ENCODE measurements at places on chromosomes 6 and 20.

DNA sequence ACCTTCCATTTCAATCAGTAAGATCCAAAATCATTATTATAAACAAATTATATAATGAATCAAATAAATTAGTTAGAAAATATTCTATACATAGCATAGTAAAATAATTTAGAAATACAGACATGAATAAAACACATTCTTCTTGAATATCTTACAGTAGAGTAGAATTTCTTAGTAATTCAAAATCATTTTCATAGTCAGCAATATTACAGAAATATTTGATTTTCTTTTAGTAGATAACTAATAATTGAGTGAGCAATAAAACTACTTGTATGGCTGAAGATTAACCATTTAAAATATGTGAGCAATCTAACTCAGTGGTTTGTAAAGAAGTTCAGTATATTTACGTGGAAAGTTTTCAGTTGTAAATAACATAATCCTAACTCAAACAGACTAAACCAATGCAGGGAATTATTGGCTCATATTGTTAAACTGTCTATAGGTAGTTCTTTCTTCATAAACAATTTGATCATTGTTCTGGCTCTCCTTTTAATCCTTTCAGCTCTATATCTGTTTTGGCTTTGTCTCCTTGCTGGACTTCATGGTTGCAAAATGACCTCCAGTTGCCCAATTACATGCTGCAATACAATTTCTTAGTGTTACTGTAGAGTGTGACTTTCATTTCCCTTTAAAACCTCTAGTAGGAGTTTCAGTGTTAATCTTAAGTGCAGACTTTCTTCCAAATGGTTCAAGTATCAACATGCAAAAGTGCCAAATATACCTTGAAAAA is 307.5 kb downstream of the EYS start:
- DNase-seq: no peak

DNA sequence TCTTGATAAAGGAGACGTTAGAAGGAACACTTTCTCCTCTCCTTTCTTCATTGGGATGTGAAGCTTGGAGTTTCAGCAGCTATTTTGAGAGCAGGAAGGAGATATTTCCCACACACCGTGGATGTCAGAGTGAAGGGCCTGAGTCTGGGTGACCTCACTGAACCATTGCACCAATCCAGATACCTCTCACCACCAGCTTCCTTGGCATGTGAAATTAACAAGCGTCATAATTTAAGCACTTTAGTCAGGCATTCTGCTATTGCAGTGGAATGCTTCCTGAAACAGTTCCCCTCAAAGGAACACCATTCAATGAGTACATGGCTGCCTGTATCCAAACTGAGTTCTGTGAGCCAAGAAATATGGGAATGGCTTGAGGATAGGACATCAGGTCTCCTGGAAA is 83.7 kb downstream of the CHMP4B start:
- DNase-seq: peak; percentile 44

DNA sequence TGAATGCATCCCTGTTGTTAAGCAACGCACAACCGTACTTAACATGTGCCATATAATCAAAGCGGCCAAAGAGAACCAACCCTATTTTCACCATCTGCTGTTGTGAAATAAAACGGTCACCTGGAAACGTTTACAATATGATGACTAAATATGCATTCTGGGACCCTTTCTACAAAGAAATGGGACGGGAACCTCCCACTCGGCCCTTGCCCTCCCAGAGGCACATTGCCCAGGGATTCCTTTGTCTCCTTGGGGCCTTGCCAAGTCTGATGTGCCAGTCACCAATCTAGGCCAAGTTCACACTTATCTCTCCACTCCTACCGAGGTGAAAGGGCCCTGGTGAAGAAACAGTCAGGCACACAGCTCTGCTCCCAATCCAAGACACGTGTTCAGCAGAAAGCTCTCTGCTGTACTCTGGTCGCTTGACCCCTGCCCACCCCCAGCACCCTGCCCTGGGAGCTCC is 427.4 kb upstream of the JARID2 start:
- DNase-seq: no peak

GRCh38 chr20:33518071-33518470 is 28.2 kb downstream of the CBFA2T2 start:
- peak; percentile 79 for DNase-seq

- DNase-seq: no peak
These were observed 295.2 kb downstream of the CDH26 start for GRCh38 chr20:60253471-60253870.

DNA sequence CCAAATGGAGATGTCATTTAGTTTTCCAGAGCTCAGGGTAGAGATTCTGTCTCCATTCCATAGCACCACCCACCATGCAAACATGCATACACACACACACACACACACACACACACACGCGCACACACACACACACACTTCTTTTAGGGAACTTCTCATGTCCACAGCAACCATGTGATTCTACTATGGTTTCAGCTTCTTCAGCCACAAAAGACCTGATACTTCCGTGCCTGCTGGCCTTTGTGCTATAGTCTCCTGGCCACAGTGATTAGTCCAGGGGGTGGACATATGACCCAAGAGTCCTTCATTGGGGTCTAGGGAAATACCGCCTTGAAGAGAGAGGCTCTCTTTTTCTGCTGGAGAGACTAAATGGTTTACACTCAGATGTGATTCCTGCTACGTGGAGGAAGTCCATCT is 53.5 kb downstream of the CARMIL1 start:
- no peak for DNase-seq

GRCh38 chr20:57960803-57961575 is 251.2 kb upstream of the PMEPA1 start:
- DNase-seq: no peak

DNA sequence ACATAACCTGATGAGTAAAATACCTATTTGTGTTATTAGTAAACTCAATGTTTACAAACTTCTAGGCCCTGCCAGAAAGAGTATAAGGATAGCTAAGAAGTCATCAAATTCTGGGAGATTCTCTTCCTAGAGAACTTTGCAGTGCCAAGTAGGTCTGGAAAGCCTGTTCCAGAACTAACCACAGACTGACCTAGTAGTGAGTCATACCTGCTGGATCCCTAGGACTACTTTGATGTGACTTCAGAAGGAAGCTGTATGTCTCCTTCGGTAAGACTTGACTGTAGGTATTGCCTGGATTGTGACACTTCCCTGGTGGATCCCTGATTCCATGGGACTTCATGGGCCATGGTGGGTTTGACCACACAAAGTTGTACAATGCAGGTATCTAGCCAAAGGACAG is 131.7 kb downstream of the DNAH8 start:
- peak; percentile 10 for DNase-seq

DNA sequence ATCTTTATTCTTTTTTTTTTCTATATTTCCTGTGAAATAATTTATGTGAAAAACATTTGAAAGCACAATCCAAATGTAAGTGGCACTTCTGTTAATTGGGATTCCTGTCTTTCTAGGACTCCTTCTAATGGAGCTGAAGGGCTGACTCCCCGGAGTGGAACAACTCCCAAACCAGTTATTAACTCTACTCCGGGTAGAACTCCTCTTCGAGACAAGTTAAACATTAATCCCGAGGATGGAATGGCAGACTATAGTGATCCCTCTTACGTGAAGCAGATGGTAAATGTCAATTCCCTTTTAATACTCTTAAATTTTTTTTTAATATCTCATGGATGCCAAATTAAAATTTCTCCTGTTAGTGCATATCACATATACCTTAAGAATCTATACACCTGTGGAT is 35.0 kb downstream of the CDC5L start:
- DNase-seq: no peak

- no peak for DNase-seq
These were observed 31.4 kb upstream of the TMEM14A start for GRCh38 chr6:52639493-52639892.

DNA sequence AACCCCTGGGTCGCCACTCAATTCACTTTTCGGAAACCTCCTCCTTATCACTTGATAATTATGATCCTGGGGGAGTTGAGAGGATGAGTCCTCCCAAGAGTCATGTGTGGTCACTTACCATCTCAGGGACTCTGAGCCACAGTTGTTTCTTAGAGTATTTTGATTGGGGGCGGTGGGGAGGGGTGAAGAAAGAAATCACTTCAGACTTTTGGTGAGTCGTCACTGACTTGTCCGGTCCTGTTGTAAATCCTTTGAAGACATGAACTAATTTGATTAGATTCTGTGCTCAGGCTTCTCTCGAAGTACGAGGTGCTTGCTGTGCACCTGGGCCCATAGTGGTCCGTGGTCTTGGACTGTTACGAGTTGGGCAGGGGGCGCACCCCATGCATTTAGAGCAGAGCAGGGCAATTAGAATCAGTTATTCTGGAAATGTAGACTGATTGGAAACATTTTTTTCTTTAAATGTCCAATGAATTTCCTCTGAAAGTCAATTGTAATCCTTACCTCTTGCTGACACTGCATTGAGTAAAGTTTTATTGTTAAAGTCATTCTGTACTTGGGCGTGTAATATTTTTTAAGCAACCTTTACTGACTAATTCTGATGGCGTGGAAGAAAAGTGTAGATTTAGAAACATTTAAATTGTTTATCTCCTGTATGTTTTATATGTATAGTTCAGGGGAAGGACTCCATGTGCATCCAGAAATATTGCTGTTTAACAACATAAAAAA is 173.4 kb downstream of the SLC16A10 start:
- peak; percentile 47 for DNase-seq

GRCh38 chr20:33119725-33120720 is 40.6 kb downstream of the BPIFB4 start:
- DNase-seq: peak; percentile 11

DNA sequence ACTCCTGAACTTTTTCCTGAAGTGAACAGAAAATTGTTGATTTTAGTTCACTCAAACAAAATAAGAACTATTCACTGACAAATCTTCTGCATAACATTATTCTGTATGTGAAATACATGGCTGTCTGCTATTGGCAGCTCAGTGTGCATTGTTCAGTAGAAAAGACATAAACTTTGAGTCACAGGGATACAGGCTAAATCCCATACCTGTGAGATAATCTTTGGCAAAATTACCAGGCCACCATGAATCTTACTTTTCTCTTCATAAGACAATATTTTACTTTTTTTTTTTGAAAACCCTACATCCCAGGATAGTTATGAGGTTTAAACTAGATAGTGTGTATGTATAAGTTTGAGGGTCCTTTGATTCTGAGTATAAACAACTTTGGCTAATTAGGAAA is 224.8 kb downstream of the GRM1 start:
- no peak for DNase-seq

DNA sequence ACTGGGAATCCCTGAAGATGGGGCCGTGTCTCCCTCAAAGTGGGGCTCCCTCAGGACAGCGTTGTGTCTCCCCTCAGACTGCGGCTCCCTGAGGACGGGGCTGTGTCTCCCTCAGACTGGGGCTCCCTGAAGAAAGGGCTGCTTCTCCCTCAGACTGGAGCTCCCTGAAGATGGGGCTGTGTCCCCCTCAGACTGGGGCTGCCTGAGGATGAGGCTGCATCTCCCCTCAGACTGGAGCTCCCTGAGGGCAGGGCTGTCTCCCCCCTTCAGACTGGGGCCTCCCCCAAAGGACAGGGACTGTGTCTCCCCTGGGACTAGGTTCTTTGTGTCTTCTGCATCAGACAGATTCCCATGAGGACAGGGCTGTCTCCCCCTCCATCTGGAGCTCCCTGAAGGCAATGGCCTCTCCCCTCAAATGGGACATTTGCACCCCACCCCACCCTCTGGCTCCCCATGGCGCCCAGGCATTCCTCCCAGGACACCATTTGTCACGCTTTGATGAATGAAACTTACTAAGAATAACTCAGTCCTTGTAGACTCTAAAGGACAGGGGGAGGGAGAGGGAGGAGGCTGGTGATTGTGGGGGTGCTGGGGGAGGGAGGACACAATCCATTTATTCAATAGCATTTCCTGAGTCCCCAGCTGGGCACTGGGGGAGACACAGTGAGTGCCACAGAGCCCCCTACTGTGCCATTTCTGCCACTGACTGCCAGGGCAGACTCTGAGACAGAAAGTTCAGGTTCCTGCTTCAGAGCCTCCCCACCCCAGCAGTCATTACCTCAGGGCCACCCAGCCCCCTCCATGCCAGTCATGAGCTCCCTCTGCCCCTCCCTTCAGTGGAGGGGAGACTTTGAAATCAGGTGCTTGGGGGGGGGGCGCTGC is 122.4 kb downstream of the MRPL14 start:
- peak; percentile 80 for DNase-seq

DNA sequence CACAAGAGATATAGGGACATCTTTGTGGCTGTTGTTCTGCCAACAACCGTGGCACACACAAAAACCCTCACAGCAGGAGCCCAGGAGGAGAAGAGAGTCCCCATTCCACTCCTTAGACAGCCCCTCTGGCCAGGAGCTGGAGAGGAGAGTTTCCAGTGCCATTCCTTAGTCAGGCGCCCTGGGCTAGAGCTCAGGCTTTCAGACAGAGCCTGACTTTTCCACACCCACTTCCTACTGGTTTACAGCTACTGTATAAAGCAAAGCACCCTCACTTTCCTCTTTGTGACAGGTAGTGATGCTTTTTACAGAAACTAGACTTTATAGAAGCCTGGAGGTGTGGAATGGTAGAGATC is 145.9 kb downstream of the SYCP2 start:
- no peak for DNase-seq

GRCh38 chr20:40962733-40963504 is 65.7 kb upstream of the TOP1 start:
- peak; percentile 53 for DNase-seq

- no peak for DNase-seq
These were observed 199.4 kb upstream of the ARID1B start for GRCh38 chr6:156577749-156578148.

- DNase-seq: no peak
These were observed 2.5 kb downstream of the CCDC167 start for GRCh38 chr6:37496951-37497885.

GRCh38 chr6:55675941-55676340 is 96.9 kb upstream of the HMGCLL1 start:
- no peak for DNase-seq

DNA sequence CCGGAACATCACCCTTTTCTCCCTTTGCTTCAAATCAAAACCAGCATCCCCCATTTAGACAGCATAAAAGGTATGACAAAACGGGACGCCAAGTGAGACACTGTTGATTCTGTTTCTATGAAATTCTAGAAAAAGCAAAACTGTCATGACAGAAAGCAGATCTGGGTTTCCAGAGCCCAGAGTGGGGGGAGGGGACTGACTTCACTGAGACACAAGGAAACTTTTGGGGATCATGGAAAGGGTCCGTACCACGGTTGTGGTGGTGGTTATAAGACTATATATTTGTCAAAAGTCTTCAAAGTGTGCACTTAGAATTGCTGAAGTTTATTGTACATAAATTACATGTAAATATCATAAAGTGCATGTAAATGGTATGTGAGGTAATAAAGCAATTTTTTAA is 82.6 kb downstream of the SLC22A3 start:
- DNase-seq: no peak

GRCh38 chr6:35811699-35811995 is 6.5 kb downstream of the LHFPL5 start:
- no peak for DNase-seq

DNA sequence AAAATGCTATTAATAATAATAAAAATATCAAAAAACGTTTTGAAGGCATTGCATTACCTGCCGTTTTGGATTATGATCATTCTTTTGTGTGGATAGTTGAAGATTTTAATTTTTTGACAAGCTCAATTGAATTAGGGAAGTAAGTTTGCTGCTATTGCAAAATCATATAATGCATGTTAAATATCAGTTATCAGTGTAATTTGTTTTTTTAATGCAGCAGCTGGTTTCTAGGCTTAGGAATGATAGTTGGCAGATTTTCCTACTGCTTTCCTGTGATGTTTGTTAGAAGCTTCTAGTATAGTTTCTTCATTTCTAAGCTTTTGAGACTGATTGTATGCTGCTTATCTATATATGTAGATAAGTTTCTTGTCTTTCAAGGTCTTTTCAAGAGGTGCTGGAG is 99.0 kb downstream of the JARID2 start:
- DNase-seq: no peak

- DNase-seq: peak; percentile 76
These were observed 2.4 kb upstream of the MCM3 start for GRCh38 chr6:52286798-52287432.

- no peak for DNase-seq
These were observed 141.3 kb upstream of the CARMIL1 start for GRCh38 chr6:25137916-25138232.
